ENCODE measurements at places on chromosomes 5 and 9.

- DNase-seq, result no peak
These were observed 121.3 kb downstream of the LIFR start for GRCh38 chr5:38434966-38435705.

GRCh38 chr9:73536403-73536802 lies 384.7 kb downstream of the ANXA1 start:
- DNase-seq, result no peak

- no peak for DNase-seq
These were observed 10.5 kb upstream of the IPPK start for GRCh38 chr9:92680166-92681119.

- no peak for DNase-seq
These were observed 400.1 kb upstream of the PCSK5 start for GRCh38 chr9:75490326-75490725.

DNA sequence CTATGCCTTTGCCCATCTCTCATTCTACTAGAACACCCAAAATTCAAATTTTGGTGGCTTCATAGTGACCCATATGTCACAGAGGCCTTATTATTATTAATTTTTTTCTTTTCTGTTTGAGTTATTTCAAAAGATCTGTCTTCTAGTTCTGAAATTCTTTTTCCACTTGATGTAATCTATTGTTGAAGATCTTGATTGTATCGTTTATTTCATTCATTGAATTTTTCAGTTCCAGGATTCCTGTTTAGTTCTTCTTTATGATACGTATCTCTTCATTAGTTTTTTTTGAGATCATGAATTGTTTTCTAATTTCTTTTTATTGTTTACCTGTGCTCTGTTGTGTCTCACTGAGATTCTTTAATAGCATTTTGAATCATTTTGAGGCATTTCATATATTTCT lies 24.6 kb upstream of the APBA1 start:
- no peak for DNase-seq

- DNase-seq, result no peak
These were observed 414.0 kb downstream of the NFIB start for GRCh38 chr9:13899924-13900323.

- no peak for DNase-seq
These were observed 98.3 kb downstream of the UGCG start for GRCh38 chr9:111994831-111995458.

DNA sequence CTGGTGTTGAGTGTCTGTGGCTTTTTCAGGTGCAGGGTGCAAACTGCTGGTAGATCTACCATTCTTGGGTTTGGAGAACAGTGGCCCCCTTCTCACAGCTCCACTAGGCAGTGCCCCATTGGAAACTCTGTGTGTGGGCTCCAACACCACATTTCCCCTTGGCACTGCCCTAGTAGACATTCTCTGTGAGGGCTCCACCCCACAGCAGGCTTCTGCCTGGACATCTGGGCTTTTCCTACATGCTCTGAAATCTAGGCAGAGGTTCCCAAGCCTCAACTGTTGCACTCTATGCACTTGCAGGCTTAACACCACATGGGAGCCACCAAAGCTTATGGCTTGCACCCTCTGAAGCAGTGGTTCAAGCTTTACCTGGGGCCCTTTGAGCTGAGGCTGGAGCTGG lies 80.9 kb downstream of the BARX1 start:
- no peak for DNase-seq

- DNase-seq, result no peak
These were observed at the start of gene FABP6 for GRCh38 chr5:160229190-160229742. Gene FABP6 (plus strand): TSS chr5:160229506. CDS start chr5:160229558, 52 bp downstream.

DNA sequence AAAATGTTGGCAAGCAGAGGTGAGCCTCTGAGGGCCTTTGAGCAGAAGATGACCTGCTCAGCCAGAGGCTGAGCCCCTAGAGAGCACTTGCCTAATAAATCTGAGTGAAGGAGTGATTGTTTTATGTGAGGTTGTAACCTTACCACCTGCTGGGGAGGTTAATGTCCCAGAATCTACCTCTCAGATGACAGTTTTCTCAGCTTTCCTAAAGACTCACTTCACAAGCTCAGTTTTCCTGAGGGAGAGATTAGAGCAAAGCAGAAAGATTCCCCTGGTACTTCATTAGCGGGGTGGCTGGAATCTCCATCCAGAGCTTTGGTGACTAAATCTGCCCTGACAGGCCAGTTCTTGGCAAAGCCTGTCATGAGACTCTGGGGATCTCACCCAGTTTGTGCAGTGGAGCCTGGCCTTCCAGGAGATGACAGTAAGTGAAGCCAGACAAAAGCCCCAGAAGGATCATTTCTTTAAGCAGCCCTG lies 48.8 kb upstream of the GALNT10 start:
- no peak for DNase-seq

Data from stimulated activated CD4-positive, alpha-beta T cell treated with anti-CD3 and anti-CD28 coated beads, Interleukin-15, amount 100 ng/mL, for 1 hour (primary cell).